ENCODE measurements at places on chromosomes 16 and 17. TPM values are rescaled to one million over a fixed set of nuclear protein-coding genes. Genes with fewer than 3 reads are reported as not detected.

TRPV3 gene
- not detected for total RNA-seq

PPY gene
- not detected for total RNA-seq

LRRC75A gene
- total RNA-seq: 1.2 TPM

TEPSIN gene
- 6.5 TPM for total RNA-seq

CYGB gene
- total RNA-seq: 2.5 TPM

KRT25 gene
- total RNA-seq: not detected

DNA sequence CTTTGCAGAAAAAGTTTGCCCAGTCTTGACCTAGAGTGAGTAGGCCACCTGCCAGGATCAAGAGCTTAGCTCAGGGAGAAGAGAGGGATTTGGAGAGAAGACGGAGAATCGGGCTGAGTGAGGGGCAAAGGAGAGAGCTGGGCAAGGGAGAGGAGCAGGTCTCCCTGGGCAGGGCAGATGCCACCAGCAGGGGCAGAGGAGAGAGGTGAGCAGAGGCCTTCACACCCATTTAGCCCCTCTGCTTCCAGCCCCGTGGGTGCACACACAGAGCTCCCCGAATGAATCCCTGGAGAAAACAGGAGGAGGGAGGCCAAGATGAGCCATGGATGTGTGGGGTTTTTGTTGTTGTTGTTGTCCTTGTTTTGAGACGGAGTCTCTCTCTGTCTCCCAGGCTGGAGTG is 29.2 kb downstream of the TBX4 start:
- no peak for DNase-seq

DNA sequence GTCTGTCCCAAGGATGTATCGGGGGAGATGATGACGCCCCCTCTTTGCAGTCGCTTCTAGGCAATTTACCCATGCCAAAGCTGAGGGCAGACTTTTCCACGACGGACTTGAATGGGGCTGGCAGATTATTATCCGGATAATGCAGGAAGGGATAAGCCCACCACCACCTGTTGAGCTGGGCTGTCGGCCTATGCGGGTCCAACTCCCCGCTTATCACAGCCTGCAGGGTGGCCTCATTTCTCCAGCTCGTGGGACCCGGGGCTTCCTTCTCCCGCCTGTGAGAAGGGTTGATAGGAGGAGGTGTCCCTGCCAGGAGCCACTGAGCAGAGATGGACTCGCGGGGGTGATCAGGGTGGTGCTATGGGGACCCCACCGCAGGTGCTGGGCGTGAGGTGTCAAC is 559 bp downstream of the CACNG5 start:
- no peak for DNase-seq

DNA sequence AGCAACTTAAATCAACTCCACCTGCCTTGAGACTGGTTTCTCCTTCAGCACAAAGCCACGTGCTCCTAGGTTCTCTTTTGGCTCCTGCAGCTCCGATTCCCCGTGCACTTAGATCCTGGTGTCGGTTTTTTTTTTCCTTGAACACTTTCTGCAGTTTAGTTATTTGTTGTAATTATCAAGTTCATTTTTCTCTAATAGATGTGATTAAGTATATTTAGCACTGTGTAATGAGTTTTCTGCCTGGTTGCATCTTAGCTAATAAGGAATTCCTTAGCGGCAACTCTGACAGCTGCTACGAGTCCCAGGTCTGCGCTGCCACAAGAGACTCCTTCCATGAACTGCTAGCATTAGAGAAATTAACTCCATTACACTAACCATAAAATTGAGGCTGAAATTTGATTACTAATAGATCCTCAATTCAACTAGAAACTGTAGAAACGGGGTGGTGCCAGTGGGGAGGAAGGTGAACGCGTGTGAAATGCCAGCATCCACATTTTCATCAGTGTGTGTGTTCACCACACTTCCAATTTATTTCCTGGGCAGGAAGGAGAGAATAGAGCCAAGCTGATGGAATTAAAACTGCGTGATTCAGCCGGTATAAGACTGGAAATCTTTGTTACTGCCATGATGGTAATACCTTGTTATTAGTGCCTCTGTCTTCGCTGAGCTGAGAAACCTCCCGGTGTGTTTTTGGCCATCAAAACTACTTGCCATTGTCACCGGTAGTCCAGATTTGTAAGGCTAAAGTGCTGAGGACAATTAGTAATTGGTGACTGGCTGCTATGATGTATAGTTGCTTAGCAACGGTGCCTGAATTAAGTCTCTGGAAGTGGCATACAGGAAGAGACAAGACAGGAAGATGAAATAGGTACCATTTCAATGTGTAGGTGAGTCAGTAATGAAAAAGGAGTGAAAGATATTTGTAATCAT is 232.4 kb downstream of the IRX3 start:
- DNase-seq: no peak

- no peak for DNase-seq
These were observed 22.4 kb upstream of the DYNLRB2 start for GRCh38 chr16:80518436-80518835.

DNA sequence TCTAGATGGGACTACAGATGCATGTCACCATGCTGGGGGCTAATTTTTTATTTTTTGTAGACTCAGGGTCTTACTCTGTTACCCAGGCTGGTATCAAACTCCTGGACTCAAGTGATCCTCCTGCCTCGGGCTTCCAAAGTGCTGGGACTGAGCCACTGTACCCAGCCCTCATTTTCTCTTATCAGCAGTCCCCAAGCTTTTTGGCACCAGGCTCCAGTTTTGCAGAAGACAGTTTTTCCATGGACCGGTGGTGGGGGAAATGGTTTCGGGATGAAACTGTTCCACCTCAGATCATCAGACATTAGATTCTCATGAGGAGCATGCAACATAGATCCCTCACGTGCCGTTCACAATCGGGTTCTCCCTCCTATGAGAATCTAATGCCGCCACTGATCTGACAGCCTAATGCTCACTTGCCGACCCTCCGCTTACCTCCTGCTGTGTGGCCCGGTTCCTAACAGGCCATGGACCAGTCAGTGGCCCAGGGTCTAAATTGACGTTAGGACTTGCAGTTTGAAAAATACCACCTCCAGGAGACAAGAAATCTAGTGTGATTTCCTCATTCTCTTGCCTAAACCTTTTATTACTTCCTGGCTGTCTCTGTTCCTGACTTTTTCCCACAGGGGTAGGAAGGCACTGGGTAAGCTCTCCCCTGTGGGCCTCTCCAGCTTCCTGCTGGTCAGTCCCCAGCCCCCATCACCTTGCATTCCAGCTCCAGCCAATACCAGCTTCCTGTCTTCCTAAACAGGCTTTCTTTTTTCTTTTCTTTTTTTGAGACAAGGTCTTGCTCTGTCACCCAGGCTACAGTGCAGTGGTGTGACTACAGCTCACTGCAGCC is 9.3 kb upstream of the CNP start:
- peak; percentile 53 for DNase-seq

DNA sequence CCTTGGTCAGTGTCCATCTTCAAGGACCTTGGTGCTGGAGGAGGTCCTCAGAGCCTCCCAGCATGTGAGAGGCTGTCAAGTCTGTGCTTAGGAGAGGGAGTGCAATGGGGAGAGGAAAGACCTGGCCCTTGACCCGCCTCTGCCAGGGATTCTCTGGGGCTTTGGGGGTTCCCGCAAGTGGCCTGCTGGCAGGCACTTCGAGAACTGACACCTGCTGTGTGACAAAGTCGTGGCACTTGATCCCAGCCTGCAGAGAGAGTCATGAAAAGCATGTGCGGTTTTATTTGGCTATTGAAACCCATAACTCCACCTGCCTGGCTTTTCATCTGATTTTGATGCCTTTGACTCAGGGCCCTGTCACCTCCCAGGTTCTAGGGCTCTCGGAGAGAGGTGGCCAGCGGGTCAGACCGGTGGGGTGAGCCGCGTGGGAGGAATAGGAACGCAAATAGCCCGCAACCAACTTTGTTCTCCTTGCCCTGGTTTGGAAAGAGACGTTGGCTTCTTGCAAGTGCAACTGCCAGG is 42.8 kb upstream of the GSE1 start:
- no peak for DNase-seq

- DNase-seq: no peak
These were observed 198.3 kb downstream of the SPECC1 start for GRCh38 chr17:20207262-20207985.

DNA sequence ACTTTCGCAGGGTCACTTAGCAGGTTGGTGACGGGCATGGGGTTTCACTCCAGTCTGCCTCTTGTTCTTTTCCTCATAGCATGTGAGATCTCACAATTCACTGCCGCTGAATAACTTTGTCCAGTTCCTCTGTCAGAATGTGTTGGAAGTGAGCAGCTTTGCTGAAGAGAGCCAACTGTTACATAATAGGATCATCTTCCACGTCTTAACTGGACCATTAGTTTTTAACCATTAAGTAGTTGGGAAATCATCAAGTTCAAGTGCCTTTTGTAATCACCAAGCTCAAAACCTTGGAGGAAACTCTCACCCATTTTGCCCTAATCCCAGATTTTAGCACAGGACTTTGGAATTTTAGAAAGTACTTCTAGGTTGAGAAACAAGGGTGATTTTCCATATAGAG is 290.6 kb downstream of the WWOX start:
- DNase-seq: no peak

- no peak for DNase-seq
These were observed 87.3 kb downstream of the YPEL2 start for GRCh38 chr17:59418732-59419166.

- peak; percentile 99 for DNase-seq
These were observed 1.2 kb downstream of the TRIM47 start for GRCh38 chr17:75876938-75877751.
